Spleen (tissue), 13 donors: ENCODE measurements at places on chromosomes 4 and X. TPM values are rescaled to one million over a fixed set of nuclear protein-coding genes. Genes with fewer than 3 reads are reported as not detected.
A peak's percentile ranks its signal among the peaks of the same experiment; 100 is the strongest.

MRFAP1L1 gene
- polyA plus RNA-seq: 50.6 TPM

BEX2 gene
- 31.7 TPM for polyA plus RNA-seq

- H3K36me3 ChIP-seq: no peaks in the 10 kb centered on the region
- DNase-seq: no peak
- peaks cover 75% of the 10 kb centered on the region for H3K4me1 ChIP-seq
- H3K4me3 ChIP-seq: no peak overlapping the region
- no peaks in the 10 kb centered on the region for H3K27me3 ChIP-seq
Measured at GRCh38 chr4:81466841-81467671, 4.7 kb downstream of the RASGEF1B start.

GRCh38 chr4:6907658-6908191 lies 1.9 kb upstream of the TBC1D14 start:
- H3K36me3 ChIP-seq: no peaks in the 10 kb centered on the region
- H3K27ac ChIP-seq: peak overlapping the region; percentile 100
- H3K27me3 ChIP-seq: no peaks in the 10 kb centered on the region
- H3K4me3 ChIP-seq: no peak overlapping the region
- DNase-seq: peak; percentile 86

DNA sequence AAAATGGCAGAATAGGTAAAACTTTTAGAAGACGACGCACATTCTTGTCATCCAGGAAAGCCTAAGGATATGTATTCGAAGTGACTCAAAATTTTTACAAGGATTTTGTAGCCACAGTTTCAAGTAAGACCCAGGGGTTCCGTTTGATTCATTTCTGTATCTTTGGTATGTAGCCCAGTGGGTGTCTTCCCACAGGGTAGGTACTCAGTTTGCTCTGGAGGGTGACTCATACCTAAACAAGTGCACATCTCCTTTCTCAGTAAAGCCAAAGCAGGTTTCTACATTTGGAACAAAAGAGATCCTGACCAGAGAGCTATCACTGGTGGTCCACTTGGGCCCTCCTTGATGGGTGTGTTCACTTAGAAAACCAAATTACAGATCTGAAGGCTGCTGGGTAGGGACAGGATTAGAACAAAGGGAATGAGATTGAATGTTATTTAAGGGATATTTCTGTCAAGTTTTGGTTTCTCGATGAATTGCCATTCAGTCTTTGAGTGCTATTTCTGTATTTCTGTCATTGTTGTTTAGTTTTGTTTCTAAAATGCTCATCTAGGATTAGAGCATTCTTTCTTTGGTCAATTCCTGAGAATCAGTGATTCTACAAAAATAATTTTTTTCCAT lies 56.1 kb downstream of the PLS3 start:
- peaks cover 22% of the 10 kb centered on the region for H3K27me3 ChIP-seq
- H3K27ac ChIP-seq: peak overlapping the region; percentile 39
- DNase-seq: no peak
- no peaks in the 10 kb centered on the region for H3K36me3 ChIP-seq
